ENCODE measurements at places on chromosomes 2 and 18.

DNA sequence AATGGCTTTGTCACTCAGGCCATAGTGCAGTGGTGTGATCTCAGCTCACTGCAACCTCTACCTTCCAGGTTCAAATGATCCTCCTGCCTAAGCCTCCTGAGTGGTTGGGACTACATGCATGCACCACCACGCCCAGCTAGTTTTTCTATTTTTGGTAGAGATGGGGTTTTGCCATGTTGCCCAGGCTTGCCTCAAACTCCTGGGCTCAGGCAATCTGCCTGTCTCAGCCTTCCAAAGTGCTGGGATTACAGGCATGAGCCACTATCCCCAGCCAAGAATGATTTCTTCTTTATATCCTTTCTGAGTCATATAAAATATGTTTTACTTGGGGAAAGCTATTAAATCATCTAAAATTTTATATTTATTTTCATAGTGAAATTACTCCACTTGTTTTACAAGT lies 61.3 kb downstream of the CYBRD1 start:
- DNase-seq: no peak

DNA sequence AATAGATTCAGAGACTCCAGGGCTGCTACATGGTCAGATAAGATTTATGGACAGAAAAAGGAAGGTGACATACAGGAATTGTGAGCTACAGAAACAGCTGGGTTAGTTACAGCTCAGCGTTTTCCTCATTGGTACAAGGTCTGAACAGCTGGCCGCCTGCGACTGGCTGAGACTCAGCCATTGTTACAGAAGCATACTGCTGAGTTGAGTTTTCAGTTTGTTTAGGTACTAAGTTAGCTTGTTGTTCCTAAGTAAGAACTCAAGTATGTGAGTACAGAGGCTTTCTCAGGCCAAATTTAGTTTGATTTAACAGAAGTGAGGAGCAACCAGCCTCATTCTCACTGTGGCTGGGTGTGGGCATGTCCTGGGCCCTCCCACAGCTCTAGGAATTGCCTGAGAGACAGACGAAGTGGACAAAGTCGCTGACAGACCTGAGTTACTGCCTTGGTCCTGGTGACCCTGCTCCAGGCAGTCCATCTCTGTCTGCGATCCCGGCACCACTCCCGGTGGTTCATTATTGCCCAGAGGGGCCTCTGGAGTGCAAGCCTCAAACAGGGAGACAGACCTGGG lies 27.8 kb upstream of the RHOB start:
- no peak for DNase-seq

GRCh38 chr18:74528913-74529312 lies 5.4 kb upstream of the CNDP1 start:
- DNase-seq: no peak

- DNase-seq: no peak
Observed at GRCh38 chr2:16713011-16713423, 47.4 kb upstream of the CYRIA start.

DNA sequence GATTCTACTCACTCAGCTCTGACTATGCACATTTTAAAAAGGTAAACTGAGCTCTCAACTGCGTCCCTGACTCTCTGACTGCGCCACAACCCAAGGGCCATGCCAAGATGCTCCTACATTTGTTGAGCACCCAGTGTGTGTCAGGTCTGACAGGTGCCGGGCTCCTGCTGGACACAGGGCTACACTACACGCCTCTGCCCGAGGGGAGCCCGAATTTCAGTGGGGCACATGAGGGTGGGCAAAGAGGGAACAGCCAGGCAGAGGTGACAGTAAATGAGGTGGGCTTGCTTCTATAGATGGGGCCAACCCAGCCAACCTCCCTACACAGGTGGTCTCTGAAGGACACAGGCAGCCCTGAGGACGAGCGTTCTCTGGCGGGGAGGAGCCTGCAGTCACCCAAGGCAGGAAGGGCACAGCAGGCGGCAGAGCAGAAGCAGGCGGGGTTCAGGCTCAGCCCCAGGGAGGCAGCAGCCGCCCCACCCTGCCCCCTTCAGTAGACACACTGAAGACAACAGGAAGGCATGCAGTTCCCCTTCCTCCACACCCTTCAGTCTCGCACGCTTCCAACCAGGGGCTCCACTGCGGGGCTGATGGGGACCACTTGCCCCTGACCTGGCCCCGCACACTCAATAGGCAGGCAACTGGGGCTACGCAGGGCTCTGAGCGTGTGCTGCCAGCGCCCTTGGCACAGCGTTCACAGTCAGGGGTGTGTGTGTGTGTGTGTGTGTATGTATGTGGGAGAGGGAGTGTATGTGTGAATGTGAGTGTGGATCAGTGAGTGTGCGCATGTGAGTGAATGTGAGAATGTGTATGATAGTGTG lies 98.4 kb downstream of the UXS1 start:
- DNase-seq: peak; percentile 90

GRCh38 chr2:175847128-175847527 lies 154.9 kb downstream of the LNPK start:
- no peak for DNase-seq

GRCh38 chr2:163364736-163365135 lies 371.1 kb downstream of the FIGN start:
- DNase-seq: no peak

DNA sequence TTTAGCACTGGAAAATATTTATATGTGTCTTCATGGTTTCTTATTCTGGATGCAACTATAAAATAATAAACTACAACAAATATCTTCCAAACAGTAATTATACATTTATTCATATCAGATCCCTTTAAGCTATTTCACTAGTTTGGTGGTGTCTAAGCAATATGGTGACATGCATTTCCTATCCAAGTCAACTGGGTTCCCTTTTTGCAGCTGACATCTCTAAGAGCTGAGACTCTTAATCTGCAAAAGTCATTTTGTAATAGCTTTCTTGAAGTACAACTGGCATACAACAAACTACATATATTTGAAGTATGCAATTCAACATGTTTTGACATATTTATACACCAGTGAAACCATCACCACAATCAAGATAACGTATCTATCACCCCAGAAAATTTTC lies 59.9 kb upstream of the SLC1A4 start:
- DNase-seq: no peak

DNA sequence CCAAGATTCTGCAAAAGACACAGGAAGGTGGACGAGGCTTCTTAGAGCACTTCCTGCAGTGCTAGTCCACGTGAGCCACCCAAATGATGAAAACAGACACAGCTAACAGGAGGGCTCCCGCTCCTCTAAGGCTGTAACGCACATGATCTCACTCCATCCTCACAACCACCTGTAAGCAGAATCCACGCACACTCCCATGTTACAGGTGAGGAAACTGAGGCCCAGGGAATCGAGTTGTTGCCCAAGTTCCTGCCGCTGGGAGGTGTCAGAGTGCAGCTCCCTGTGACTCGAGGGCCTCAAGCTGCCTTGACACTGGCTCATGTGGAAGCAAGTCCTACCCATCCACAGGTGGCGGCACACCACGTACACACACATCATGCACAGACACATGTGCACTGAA lies 4.4 kb downstream of the DNMT3A start:
- no peak for DNase-seq

DNA sequence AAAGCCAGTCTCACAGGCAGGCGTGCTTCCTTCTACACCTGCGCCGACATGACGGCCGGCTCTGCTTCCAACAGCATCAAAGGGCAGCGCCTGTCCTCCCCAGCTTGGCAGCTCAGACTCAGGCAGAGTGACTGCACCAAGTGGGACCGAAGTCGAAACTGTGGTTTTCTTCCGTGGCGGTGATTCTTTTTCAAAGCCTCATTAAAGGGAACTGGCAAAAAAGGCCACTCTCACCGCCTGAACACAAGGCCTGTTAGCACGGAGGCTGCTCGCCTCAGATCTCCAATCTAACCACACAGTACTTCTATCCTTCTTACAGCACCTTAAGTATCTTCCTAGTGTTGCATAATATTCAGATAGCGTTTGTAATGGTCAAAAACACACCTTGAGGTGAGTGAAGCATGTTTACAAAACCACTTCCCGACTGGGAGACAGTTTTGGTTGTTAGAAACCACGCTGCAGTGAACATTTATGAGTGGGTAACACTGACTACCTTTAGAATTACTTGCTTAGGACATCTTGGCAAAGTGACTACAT lies 236.4 kb downstream of the HDAC4 start:
- DNase-seq: peak; percentile 30

- DNase-seq: no peak
Observed at GRCh38 chr2:103119352-103119751, 357.5 kb downstream of the TMEM182 start.

DNA sequence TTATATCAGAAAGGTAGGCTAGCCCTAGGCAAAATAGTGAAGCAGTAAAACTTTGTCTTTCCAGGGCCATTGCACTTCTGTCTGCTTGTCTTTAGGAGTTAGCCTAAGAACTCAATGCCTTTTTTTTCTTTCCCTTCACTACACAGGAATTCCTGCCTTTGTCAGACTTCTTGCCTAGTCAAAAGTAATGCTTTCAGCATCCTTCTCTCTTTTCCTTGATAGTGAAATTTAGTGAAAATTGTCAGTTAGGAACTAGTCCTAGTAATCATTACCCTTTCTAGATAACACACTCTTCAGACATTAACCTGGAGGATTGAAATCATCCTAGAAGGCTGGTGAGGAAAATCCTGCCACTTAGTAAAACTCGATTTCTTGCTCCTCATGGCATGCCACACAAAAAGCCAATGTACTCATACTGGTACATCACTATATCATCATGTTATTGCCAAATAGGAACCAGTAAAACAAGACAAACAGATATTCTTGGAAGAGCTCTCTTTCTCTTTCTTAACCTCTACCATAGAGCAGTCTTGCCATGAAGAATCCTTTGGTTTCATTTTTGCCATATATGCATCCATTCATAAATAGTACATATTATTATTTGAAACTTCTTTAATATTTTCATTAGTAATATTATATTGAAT lies 320.5 kb downstream of the CTNNA2 start:
- DNase-seq: no peak

DNA sequence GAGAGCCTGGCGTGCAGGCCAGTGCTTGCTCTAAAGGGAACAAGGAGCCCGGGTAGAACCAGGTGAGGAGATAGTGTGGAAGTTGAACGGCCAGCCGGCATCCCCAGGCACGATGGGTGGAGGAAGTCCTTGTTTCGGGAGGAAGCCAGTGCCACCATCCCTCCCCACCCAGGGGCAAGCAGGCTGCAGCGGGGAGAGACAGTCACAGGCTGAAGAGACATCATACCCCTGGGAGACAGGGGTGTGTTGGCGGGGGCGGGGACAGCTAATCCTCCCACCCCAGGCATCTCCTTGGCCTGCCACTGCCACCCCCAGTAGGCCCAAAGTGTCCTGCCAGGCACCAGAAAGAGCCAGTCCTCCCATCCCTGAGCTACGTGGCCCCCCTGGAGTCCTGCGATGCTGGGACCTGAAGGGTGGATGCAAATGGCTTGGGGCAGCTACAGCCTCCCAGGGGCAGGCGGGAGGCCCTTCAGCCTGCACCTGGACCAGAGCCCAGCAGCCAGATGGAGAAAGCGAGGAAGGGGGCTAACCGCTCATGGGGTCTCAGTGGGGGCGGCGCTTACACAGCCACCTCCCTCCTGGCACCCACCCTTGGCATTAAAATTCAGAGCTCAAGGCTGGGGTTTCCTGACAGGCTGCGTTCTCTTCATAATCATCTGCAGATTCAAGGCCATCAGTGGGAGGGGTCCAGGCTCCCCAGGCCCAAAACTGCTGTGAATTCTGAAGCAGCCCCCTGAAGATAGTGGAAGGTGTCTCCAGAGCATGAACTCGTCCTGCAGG lies 14.8 kb upstream of the GPR55 start:
- DNase-seq: no peak

DNA sequence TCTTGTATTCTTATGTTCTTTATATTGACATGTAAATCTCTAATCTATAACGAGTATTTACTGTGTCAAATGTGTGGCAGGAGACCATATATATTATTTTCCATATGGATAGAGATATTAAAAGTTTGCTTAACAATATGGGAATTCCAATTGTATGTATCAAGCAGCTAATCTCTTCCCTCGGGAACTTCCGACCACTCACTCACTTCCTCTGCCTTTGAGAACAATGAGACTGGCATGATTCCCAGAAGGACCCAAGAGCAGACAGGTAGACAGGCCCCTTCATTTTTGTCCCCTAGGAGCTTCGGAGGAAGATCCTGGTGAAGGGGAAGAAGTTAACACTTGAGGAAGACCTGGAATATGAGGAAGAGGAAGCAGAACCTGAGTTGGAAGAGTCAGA lies 24.1 kb downstream of the PLCD4 start:
- no peak for DNase-seq

DNA sequence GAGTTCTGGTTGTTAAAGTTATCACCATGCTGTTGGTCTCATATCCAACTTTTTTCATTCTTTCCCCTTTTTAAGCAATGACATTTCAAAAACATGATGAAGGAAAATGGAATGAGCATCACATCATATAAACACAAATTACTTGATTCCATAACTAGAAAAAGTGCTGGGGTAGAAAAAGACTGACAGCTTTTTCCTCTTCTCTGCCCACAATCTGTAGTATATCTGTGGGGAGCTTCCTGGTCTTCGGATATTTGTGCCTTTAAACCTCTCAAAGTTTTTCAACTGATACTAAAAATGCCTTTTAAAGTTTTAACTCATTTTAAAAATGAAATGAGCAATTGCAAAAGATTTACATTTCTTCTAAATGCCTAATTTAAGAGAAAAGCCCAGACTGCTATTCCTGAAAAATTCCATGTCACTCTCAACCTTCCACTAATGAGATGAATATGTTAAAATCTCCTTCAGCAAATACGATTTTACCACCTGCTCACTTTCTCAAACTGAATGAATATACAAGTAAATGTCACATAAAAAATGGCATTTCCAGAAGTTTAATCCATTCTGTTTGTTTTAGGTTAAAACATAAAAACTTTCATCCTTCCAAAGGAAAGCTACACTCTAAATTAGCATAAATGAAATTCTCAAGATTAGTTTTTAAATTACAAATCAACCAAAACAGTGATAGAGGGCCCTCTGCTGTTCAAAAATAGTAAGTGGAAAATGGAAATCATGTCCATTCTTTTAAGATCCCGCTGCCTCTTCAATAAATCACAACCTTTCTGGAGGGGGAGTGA lies 2.1 kb downstream of the DNAH7 start:
- DNase-seq: peak; percentile 59

DNA sequence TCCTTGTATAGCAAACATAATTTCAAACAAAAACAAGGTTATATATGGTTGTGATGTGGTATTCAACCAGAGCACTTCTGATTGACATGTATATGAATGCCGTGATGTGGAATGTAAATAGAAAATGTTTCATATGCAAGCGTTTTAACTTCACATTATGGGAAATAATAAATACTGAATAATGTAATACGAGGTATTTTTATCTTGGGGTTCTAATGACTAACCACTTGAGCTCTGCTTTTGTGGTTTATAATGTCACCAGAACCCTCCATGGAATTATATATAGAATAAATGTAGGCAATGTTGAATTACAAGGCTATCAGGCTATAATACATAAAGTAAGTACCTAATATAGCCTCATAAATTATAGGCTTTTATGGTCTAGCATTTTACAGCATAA lies 72.4 kb downstream of the ZNF521 start:
- no peak for DNase-seq

Data from CD4-positive, alpha-beta T cell treated with Interleukin-4 for 4 hours (primary cell).